GM23338 (cell line): ENCODE measurements at places on chromosomes 3 and 15. TPM values are rescaled to one million over a fixed set of nuclear protein-coding genes. Genes with fewer than 3 reads are reported as not detected.

RBM6 gene
- total RNA-seq: 62.0 and 66.6 TPM in 2 replicates

PLCL2 gene
- 9.2 and 9.7 TPM in 2 replicates for total RNA-seq

P2RY12 gene
- total RNA-seq: not detected in 2 replicates

MYO9A gene
- 30.2 and 32.8 TPM in 2 replicates for total RNA-seq

BMF gene
- total RNA-seq: 16.0 and 20.3 TPM in 2 replicates

BHLHE40 gene
- 1.7 and 2.2 TPM in 2 replicates for total RNA-seq

DUOXA1 gene
- total RNA-seq: not detected in 2 replicates

KBTBD13 gene
- not detected in 2 replicates for total RNA-seq

FES gene
- total RNA-seq: 14.4 and 18.6 TPM in 2 replicates

PAK6 gene
- total RNA-seq: 6.6 and 20.0 TPM in 2 replicates

ACAP2 gene
- total RNA-seq: 45.6 and 74.6 TPM in 2 replicates

CFAP100 gene
- total RNA-seq: 0.07 TPM in 1 of 2 replicates, not detected in the other

CLDN18 gene
- not detected in 2 replicates for total RNA-seq

FILIP1L gene
- total RNA-seq: not detected in 2 replicates
